Keratinocyte (primary cell): ENCODE measurements at places on chromosomes 11 and 22. TPM values are rescaled to one million over a fixed set of nuclear protein-coding genes. Genes with fewer than 3 reads are reported as not detected.

GRCh38 chr22:40232624-40233023, 54.9 kb downstream of the TNRC6B start:
- no peak for DNase-seq

GRCh38 chr11:108873310-108873709, 208.4 kb downstream of the DDX10 start:
- no peak for DNase-seq

SULT4A1 gene
- 0.26 to 1.0 TPM (median 0.33 TPM) in 3 replicates for polyA plus RNA-seq

OSBP2 gene
- polyA plus RNA-seq = 2.0 to 4.2 TPM (median 3.0 TPM) in 3 replicates
